Globus pallidus (tissue), 1 donor: ENCODE measurements at places on chromosomes 3 and 15.

- no peak for DNase-seq
These were observed 456.5 kb downstream of the IL5RA start for GRCh38 chr3:2653706-2654105.

DNA sequence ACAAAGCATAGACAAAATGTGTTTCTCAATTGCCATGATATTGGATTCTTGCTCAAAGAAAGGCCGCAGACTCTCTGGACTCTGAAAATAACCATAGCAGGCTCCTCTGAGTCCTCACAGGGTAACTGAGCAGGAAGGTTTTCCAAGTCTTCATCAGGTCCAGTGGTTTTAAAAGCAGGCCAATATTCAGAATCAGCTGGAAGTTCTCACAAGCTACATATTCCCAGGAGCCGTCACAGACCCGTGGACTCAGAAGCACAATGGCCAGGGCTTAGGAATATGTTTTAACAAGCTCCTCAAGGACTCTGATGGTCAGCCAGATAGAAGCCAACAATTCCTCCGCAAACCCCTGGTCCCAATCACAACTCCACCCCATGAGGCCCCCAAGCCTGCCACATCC is 256.1 kb upstream of the ADAMTS9 start:
- no peak for DNase-seq

- no peak for DNase-seq
These were observed 291.6 kb upstream of the TGFBR2 start for GRCh38 chr3:30314757-30315325.

DNA sequence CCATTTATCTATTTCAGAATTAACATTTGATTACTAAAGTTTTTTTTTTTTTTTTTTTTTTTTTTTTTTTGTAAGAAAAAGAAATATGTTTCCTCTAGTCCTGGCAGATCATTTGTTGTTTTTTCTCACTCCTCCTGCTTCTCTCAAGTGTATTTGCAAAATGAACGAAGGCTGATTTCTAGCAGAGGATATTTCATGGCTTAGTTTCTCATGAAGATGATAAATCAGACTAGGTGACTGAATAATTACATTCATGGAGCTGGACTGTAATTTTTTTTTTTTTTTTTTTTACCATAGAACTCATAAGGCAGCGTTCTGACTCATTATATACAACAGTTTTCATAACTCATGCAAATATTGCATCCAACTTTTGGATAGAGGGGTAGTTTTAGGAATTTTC is 332.5 kb upstream of the SEMA6D start:
- no peak for DNase-seq

DNA sequence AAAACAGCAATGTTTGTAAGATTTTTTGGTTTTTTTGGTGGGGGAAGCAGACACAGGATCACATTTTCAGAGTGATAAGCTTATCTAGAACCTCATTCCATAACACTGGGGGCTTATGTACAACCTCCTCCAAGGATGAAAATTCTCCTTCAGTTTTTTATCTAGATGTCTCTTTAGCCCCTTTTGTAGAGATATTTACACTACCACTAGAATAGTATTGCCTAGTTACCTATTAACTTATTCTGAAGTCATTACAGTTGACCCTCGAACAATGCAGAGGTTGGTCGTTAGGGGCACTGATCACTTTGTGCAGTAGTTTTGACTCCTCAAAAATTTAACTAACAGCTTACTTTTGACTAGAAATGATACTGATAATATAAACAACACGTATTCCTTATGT is 32.8 kb downstream of the IFT57 start:
- no peak for DNase-seq

GRCh38 chr15:100254691-100255090 is 87.1 kb downstream of the ADAMTS17 start:
- no peak for DNase-seq

DNA sequence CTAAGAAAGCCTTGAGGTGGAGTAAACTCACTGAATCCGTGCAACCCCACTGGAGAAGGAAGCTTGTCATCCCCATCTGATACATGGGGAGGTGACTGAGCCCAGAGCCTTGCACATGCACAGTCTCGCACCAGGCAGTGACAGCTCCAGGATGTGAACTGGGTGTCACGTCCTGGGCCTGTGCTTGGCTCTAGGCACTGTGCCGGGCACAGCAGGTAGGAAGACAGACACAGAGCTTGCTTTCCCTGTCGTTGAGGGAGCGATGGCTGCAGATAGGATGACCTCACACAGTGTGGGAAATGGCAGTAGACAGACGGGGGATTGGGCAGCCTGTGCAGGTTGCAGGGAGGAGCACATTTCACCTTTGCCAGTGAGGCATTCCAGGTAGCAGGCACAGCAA is 12.2 kb upstream of the ATP2B2 start:
- no peak for DNase-seq

DNA sequence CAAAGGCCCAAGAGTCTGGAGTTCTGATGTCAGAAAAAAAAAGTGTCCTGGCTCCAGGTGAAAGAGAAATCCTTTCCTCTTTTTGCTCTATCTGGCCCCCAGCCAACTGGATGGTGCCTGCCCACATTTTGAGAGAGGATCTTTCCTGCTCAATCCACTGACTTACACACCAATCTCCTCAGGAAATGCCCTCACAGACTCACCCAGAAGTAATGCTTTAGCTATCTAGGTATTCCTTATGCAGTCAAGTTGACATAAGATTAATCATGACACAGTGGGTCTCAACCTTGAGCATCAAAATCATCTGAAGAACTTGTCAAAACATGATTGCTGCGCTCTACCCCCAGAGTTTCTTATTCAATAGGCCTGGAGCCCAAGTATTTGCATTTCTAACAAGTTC is 31.2 kb downstream of the STRIT1 start:
- DNase-seq: no peak

- no peak for DNase-seq
These were observed 226.2 kb downstream of the SLCO3A1 start for GRCh38 chr15:92079647-92080255.

DNA sequence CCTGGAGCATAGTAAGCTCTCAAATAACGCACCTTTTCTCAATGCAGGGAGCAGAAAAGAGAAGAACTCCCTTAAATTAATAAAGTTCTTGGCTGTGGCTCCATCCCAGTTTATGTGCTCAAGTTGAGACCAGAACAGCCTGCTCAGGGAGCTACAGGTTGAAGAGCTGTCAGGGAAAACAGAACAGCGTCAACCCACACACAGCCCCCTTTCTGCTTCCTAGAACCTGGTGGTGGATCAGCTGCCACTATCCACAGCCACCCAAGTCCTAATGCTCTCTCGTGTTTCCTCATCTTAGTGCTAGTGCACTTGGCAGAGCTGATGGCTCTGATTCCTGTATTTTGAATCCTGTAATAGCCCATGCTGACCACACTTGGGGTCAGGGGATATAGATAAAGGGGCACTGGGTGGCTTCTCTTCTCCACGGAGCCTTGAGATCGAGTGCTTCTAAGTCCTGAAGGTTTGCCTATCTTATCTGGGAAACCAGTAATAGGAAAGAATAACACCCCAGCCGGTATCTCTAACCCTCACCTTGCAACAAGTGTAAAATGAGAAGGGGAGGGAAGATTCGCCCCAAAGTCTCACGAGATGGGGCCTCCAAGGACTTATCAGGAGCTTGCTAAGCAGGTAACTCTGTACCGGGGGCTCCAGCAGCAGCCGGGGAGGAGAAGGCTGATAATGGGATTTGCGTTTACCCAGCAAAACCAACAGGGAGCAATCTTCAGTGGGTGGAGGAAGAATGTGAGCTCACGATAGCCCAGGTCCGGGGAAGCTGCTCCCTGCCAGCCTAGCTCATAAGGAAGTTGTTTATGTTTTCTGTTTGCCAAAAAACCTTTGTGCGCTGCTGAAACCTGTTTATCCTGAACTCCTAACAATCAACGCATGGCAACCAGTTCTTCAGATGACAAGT is 136.2 kb upstream of the ICE2 start:
- DNase-seq: no peak

DNA sequence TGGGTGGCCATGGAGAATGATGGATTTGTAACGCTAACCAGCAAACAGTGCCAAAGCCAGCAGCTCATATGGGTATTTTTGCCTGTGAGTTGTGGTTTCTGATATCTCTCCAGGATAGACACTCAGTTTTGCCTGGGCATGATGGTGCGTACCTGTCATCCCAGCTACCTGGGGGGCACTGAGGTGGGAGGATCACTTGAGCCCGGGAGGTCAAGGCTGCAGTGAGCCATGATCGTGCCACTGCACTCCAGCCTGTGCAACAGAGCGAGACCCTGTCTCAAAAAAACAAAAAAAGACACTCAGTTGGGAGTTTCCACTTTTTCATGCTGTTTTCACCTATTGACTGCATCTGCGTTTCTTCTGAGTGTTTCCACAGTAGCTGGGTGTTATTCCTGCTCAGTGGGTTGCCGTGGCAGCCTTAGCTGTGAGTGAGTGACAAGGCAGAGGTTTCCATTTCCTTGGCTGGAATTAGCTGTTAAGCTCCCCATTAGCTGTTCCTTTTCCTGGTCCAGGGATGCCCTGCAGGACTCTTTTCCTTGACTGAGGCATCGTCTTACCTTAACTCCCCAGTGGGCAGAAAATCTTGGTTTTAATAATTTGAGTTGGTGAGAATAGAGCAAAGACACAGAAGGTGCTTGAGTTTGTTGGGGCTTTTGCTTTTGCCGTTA is 14.2 kb upstream of the RPP14 start:
- DNase-seq: no peak

GRCh38 chr3:109952924-109953323 is 615.6 kb upstream of the DPPA4 start:
- DNase-seq: no peak

DNA sequence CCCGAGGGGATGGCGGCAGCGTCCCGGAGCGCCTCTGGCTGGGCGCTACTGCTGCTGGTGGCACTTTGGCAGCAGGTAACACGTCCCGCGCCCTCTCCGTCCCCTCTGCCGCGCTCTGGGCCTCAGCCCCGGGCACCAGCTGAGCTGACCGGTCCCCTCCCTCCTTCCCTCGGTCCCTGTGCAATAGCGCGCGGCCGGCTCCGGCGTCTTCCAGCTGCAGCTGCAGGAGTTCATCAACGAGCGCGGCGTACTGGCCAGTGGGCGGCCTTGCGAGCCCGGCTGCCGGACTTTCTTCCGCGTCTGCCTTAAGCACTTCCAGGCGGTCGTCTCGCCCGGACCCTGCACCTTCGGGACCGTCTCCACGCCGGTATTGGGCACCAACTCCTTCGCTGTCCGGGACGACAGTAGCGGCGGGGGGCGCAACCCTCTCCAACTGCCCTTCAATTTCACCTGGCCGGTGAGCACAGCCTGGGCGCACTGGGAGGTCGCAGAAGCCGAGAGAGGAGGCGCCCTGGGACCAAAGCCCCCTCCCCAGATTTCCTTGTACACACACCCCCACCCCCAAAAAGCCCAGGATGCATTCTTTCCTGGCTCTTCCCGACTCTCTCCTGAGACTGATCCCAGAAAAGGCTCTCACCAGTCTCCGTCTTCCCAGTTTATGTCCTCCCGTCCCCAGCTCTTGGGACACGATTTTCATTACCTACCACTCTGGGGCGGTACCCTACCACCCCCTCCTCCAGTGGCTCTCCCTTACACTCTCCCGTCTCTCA is 705 bp downstream of the DLL4 start:
- DNase-seq: no peak

DNA sequence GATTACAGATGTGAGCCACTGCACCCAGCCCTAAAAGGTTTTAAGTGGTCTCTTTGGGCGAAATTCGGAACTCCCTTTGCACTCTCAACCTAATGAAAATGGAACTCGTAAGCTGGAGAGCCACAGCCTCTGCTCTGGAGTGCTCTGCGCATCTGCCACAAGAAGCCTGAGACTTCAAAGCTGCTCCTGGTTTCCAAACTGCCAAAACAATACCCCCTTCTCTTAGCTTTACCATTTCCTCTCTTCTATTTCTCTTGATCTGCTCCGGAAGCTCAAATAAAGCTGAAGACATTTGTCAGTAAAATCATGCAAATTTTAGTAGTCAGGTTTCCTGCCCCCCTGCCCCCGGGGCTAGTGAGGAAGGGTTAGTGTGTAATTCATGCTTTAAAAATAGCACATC is 312.7 kb downstream of the MFSD1 start:
- DNase-seq: no peak

DNA sequence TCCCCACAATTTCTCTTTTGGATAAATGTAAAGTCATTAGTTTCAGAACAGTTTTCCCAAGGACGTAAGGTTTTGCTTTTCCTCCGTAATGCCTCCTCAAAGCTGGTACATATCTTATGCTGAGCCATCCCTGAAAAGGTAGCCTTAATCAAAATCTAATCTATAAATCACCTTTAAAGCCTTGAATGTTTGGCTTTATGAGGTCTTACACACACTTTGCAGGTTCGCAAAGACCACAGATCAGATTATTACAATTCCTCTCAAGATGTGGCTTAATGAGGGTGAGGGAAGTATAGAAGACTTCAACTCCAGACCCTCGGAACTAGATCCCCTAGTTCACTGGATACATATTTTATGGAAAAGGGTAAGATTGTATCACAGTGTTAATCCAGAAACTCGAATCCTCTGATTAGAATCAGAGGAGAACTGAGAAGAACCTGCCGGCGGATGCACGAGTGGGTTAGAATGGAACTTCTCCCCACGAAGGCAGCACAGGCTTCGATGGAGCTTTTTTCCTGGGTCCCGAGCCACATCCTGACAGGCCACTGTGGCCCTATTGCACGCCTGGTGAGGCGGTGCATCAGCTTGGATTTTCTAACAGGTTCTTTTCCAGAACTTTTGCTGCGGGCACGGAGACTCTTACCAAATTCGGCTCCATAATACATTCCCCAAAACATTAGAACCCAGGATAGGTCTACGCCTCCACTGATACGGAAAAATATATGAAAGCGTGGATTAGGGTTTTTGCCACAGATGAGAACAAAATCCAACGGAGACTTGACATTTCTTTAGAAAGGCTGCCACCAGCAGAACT is 1.2 kb downstream of the CTXND1 start:
- DNase-seq: no peak

GRCh38 chr15:44325568-44325967 is 37.0 kb downstream of the GOLM2 start:
- no peak for DNase-seq

DNA sequence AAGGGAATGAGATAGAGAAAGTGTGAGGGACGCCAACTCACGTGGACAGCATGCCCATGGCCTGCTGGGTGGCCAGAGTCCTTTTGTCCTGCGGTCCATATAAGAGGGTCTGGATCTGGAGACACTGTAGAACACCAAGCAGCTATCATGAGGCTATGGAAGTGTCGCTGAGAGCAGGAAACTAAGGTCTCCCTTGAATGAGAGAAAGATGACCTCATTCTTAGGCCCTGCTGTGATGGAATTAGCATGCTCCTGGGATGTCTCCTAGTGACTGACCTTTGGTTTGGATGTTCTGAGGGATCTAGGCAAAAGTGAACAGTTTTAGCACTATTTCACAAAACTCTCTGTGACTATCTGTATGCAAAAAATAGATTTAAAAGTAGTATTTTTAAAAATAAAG is 34.4 kb downstream of the SYNM start:
- no peak for DNase-seq
